GM12878 (cell line): ENCODE measurements at places on chromosomes 13 and 19. TPM values are rescaled to one million over a fixed set of nuclear protein-coding genes. Genes with fewer than 3 reads are reported as not detected.

ZFR2 gene
- not detected in 2 replicates for polyA plus RNA-seq

PSG2 gene
- not detected in 2 replicates for polyA plus RNA-seq

CRLF1 gene
- 0.63 and 0.81 TPM in 2 replicates for polyA plus RNA-seq

CGB8 gene
- polyA plus RNA-seq, result not detected in 2 replicates

DNA sequence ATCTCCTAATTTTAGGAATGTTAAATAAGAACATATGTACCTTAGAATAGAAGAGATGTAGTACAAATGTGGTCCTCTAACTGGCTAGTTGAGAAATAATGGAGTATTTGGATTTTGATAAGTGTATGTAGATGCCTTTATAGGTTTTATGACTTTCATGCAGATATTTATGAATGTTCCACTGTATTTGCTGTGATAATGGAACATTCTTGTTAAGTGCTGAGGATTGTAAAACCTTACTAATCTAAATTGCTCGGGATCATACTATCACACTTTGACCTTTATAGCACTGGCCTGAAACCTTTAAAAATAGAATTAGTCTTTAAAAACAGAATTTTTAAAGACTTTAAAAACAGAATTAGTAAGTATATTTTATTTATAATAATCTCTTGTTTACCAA is 135.1 kb downstream of the LMO7 start:
- DNase-seq, result no peak
